ENCODE measurements at places on chromosomes 6 and 20. TPM values are rescaled to one million over a fixed set of nuclear protein-coding genes. Genes with fewer than 3 reads are reported as not detected.

The LAMA4 gene
- 68.1 TPM for total RNA-seq

The SPDEF gene
- total RNA-seq: not detected

The MLN gene
- total RNA-seq: not detected

The DAAM2 gene
- total RNA-seq: 19.3 TPM

The TSBP1 gene
- not detected for total RNA-seq

The SNAI1 gene
- 2.9 TPM for total RNA-seq

The SLC35D3 gene
- not detected for total RNA-seq

The FNDC1 gene
- 0.23 TPM for total RNA-seq

The SIRPD gene
- total RNA-seq: not detected

The TRAPPC3L gene
- total RNA-seq: not detected

The RNF144B gene
- 0.68 TPM for total RNA-seq

The RBBP8NL gene
- not detected for total RNA-seq

The OOEP gene
- total RNA-seq: not detected

The PFDN6 gene
- 30.9 TPM for total RNA-seq

The NDUFAF5 gene
- total RNA-seq: 13.2 TPM

The CD40 gene
- 7.8 TPM for total RNA-seq

The HLA-DMB gene
- 0.08 TPM for total RNA-seq

The RIMS4 gene
- total RNA-seq: 0.59 TPM

The PPP1R3G gene
- 1.3 TPM for total RNA-seq

The BPIFB1 gene
- total RNA-seq: not detected

The MRAP2 gene
- total RNA-seq: 6.3 TPM

The PXDC1 gene
- 103 TPM for total RNA-seq

The HINT3 gene
- total RNA-seq: 9.1 TPM

The SLC22A3 gene
- 13.5 TPM for total RNA-seq

The DNAH8 gene
- total RNA-seq: not detected

The HMGCLL1 gene
- not detected for total RNA-seq

The SYCP2 gene
- 0.70 TPM for total RNA-seq

The DEFB124 gene
- total RNA-seq: not detected

The NDRG3 gene
- total RNA-seq: 16.5 TPM

The RPS6KA2 gene
- 96.3 TPM for total RNA-seq

The C6orf132 gene
- 0.75 TPM for total RNA-seq

The RUNX2 gene
- total RNA-seq: 0.70 TPM

The NKAIN4 gene
- total RNA-seq: 0.15 TPM

The IYD gene
- total RNA-seq: not detected

The PTPRT gene
- total RNA-seq: not detected

The ZKSCAN8 gene
- total RNA-seq: 10.5 TPM

The ZNF512B gene
- total RNA-seq: 6.9 TPM

The NANP gene
- 2.9 TPM for total RNA-seq

The CALHM4 gene
- not detected for total RNA-seq

The HDGFL1 gene
- total RNA-seq: not detected

The BEND6 gene
- 6.1 TPM for total RNA-seq

The HLA-DQB1 gene
- total RNA-seq: not detected

The SCUBE3 gene
- 1.4 TPM for total RNA-seq

The FAM83B gene
- total RNA-seq: not detected

All from smooth muscle cell of the coronary artery (primary cell).